ENCODE measurements at places on chromosomes 1 and 21.

- DNase-seq: no peak
Observed at GRCh38 chr1:5481889-5482288, 510.3 kb downstream of the NPHP4 start.

- DNase-seq: no peak
Observed at GRCh38 chr1:32239790-32240139, 7.3 kb upstream of the FAM167B start.

DNA sequence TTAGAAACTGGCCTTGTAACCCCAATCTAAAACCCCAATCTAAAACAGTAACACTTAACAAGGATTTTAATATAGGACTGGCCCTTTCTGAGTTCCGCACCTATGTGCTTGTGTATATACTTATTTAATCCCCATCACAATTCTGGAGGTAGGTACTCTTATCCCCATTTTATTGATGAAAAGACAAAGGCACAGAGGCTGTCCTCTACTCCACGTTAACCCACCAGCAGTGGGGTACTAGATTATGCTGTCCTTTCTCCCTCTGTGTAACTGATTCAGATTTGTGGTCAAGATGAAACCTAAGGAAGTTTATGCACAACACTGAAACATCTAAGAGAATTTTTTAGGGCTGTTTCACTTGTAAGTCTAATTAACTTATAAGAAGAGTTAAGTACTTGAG, 175.3 kb downstream of the RERE start:
- DNase-seq: no peak

GRCh38 chr1:204598319-204598969, 82.2 kb downstream of the MDM4 start:
- no peak for DNase-seq

GRCh38 chr1:57532299-57532698, 108.4 kb upstream of the DAB1 start:
- DNase-seq: no peak

- DNase-seq: no peak
Observed at GRCh38 chr1:185920602-185921001, 186.4 kb downstream of the HMCN1 start.

GRCh38 chr1:116286541-116286971, 86.5 kb upstream of the ATP1A1 start:
- DNase-seq: no peak

- DNase-seq: no peak
Observed at GRCh38 chr1:230068952-230069684, 2.1 kb downstream of the GALNT2 start.

- no peak for DNase-seq
Observed at GRCh38 chr1:34019741-34020552, 145.1 kb downstream of the CSMD2 start.

DNA sequence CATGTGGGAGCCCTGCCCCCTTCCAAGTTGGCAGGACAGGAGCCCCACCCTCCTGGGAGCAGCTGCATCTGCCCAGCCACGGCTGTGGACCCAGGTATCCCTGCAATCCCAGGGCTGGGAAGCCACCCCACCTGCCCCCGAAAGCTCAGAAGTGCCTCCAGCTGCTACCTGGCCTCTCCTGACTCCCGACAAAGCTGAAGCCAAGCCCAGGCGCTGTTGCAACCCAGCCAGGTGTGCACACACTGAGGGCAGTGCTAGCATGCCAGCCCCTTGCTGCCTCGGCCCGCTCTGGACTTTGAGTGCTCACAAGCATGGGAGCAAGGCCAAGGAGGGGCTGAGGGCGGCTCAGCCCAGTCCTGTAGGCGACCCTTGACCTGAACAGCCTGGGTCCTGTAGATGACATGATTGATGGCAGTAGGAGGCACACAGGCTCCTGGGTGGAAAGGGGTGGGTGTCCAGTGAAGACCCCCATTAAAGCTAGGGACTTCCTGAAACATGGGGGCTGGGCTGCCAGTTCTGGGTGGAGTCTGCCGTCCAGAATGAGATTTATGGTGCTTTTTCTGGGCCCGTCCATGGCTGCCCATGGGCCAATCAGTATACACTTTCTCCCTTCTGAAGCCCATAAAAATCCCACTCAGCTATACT, 2.8 kb upstream of the SSU72 start:
- no peak for DNase-seq

DNA sequence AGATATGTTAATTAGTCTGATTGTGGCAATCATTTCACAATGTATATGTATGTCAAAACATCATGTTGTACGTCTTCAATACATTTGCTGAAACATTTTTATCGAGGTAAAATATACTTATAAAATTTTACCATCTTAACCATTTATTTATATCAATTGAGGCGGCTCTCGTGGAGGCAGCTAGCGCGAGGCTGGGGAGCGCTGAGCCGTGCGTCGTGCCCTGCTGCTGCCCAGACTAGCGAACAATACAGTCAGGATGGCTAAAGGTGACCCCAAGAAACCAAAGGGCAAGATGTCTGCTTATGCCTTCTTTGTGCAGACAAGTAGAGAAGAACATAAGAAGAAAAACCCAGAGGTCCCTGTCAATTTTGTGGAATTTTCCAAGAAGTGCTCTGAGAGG, 202.5 kb upstream of the PBX1 start:
- no peak for DNase-seq

DNA sequence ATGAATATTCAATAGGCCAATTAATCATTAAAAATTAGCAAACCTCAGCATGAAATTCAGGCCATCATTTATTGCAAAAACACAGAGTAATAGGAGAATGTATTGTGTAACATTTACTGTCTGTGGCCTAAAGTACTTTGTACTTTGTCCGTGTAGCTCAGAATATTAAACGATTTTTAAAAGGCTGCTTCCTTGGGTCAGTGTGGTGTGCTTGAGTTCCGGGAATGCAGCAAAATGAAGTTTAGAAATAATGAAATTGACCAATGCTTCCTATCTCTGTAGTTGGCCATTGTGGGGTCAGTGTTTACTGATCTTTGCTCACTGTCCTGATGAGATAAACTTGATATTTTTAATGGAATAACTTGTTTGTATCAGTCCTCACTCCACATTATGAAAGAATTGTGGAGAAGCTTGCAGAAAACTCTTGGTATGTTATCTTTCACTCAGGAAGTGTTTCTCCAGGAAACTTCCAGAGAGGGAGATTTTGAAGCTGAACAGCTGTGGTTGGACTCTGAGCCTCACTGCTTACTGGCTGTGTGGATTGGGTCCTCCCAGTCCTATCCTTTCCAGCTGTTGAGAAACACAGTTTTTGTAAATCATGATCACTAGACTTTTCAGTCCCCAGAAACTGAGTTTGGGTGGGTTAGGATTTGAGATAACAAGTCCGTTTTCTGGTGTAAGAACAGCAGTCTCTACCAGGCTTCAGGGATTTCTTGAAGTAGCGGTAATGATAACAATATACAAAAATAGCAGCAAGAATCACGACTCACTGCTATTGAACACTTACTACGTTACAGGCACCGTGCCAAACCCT, 19.2 kb upstream of the MTARC1 start:
- no peak for DNase-seq

GRCh38 chr1:204072931-204073836, at the start of gene SOX13:
Gene SOX13, plus strand, starts transcription at chr1:204073115. Its CDS starts 39,801 bp downstream, at chr1:204112916.
- no peak for DNase-seq

DNA sequence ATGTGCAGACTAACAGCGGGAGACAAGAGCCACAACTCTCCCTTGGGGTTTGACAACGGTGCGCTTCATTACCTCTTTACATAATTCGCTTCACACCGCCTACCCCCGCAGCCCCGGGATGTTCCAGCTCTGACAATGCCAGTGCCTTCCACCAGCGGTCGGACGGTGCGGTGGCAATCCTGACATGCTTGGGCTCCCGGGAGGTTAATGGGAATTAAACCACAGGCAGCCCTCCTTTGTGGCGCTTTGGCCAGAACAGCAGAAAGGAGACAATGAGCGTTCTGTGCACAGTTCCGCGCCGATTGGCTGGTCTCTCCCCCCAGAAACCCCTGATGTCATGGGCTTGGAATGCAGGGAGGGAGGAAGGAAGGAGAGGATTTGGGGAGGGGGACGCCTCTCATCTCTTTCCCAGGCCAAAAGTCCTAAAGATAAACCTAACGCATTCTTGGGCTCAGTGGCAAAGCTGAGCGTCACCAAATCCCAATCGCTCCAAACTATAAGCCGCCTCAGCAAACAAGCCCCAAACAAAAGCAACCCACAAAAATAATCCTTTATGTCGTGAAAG, 1.3 kb downstream of the CNN3 start:
- no peak for DNase-seq

DNA sequence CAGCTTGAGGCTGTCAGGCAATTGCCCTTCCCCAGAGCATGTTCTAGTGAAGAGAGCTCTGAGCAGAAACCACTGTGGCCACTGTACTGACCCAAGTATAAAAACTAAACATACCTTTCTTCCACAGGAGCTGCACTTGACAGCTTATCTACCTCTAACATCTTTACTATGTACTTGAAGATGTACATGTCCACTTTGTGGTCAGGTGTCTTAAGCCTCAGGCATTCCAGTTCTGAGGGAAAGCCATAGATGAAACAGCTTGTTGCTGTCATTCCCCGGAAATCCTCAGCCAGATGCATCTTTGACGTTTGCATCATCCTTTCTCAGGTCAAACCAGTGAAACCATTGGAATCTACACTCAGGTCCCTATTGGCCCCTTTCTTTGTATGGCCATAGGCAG, 70.4 kb downstream of the CHRM3 start:
- no peak for DNase-seq

GRCh38 chr1:78471890-78472620, 18.7 kb upstream of the PTGFR start:
- no peak for DNase-seq

DNA sequence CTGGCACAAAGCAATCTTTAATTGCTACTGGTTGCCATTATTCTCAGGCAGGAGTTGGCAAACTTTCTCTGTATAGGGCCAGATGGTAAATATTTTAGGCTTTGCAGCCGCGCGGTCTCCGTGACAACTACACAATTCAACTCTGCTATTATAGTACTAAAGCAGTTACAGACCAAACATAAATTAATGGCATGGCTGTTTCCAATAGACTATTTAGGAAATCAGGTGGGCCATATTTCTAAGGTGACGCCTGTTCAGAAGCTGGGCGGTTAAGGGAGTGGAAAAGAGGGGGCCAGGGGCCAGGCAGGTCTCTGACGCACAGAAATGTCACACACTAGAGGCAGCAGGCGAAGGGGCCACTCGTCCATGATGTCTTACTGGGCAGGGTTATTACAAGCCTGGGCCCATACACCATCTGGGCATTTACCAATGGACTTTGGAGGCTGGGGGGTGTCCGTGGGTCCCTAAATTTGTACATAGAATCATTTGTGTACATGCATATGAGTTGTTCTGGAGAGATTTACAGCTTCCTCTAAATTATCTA, 80.1 kb downstream of the STUM start:
- no peak for DNase-seq

DNA sequence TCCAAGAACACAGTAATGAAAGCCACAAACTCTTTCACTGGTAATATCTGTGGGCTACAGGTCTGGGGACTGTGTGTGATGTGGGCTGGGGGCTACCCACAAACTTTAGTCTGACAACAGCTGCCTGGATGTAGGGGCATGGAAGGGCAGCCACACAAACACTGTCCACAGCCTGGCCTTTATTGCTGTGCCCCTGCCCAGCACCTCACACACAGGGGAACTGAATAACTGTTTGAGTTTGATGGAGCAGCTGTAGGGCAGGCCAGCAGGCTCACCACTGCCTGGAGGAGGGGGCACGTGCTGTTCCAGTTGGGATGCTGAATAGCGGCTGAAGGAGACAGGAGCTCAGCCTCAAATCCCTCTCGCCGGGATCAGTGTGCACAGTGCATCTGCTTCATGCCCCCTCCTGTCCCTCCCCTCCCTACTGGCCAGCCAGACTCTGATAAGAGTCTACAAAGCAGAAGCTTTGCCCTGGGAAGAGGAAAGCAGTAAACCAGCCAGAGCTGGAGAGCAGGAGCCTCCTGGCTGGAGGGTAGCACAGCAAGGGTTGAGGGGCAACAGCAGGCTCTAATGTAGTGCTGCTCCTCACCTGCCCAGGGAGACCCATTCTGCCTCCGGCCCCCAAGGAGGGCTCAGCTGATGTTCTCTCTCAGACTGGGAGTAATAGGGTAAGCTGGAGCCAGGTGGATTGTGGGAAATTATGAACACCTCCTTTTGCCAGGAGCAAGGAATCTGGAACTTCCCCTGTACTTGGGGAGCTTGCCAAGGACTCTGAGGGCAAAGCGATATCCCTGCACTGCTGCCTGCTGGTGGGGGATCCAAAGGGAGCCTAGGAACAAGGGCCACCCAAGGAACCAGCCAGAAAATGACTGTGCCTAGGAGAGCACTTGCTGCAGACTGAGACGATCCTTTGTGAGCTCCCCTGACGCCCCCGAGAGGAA, 70.2 kb upstream of the GOLT1A start:
- DNase-seq: no peak

- no peak for DNase-seq
Observed at GRCh38 chr1:87973896-87974295, 645.2 kb downstream of the LMO4 start.

DNA sequence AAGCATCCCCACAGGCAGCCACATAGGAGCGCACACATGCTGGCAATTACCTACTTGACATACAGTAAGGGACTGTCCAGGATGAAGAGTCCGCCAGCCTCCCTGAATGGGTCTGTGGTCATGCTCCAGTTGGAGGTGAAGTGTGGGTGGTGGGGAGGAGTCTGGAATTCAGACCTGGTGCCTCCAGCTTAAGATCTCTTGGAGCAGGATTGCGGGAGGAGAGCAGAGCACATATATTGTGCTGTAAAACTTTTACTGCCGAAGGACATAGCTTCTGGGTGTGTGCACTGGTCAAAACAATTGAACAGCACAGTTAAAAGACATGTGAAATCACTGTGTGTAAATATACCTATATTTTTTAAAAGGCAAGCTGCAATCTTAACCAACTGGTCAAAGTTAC, 17.9 kb downstream of the STK40 start:
- no peak for DNase-seq

DNA sequence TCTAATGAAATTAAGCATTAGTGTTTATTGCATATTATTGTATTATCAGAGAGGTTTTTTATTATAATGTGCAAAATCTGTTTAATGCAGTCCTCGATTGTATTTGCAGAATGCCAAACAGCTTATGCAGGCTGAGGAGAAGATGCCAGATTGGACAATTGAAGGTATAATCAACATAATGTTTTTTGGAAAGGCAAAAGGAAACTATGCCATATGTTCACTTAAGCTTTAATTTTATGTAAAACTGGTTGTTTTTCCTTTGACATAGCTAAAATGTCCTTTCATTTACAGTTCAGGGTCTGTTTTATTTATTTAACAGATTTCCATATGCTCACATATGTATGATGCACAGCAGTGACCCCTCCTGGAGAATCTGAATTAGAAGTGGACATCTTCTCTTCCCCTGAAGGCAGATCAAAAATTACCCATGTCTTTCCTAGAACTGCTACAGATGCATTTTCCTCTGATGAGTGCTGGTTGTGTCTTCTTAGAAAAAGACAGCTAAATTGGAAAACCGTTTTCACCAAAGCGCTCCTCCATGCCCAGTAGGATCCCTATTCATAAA, 143.5 kb upstream of the USH2A start:
- DNase-seq: no peak

DNA sequence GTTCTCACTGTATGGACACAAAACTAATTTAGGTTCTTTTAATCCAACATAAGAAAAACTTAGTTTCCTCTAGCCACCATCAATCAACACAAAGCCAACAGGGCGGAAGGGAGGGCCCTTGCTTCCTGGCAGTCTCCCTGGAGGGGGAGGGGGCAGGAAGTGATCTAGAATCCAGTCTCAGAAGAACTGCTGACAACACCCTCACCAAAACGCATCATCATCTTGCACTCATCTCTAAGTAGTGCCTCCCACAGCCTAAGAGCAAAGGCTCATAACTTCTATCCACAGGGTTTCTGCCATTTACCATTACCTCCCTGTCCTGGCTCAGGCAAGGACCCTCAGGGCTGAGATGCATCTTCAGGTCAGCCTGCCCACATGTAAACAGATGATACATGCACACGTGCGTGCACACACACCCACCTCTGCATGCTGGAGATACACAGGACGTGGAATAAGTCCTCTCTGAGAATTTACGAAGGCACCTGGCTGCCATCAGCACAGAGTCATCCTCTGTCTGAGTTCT, 20.5 kb downstream of the HIVEP3 start:
- peak; percentile 65 for DNase-seq
